ENCODE measurements at places on chromosomes 13 and 19. TPM values are rescaled to one million over a fixed set of nuclear protein-coding genes. Genes with fewer than 3 reads are reported as not detected.

GRCh38 chr13:36884235-36884634 lies 35.8 kb downstream of the SMAD9 start:
- H3K27me3 ChIP-seq = no peaks in the 10 kb centered on the region
- H3K4me1 ChIP-seq = peaks cover 16% of the 10 kb centered on the region
- H3K36me3 ChIP-seq = no peaks in the 10 kb centered on the region
- no peak for DNase-seq

RFC3 gene
- total RNA-seq = 30.8 TPM

- DNase-seq = no peak
- H3K27me3 ChIP-seq = no peaks in the 10 kb centered on the region
- H3K27ac ChIP-seq = no peak overlapping the region
- H3K4me1 ChIP-seq = no peaks in the 10 kb centered on the region
- H3K36me3 ChIP-seq = no peaks in the 10 kb centered on the region
- H3K4me3 ChIP-seq = no peak overlapping the region
Measured at GRCh38 chr19:42097461-42097860, 21.5 kb downstream of the ZNF574 start.

DNA sequence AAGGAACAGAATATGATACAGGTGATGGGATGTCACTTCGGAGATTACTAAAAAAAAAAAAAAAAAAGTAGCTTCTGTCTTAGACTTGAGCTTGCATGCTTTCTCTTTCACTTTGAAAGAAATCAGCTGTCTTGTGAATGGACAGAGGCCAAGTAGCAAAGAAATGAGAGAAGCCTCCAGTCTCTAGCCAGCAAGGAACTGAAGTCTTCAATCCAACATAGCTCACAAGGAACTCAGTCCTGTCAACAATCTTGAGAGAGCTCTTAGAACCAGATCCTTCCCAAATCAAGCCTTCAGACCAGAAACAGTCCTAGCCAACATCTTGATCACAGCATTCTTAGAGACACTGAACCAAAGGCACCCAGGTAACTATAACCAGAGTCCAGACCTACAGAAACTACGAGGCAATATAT lies 7.7 kb downstream of the N4BP2L2 start:
- H3K27me3 ChIP-seq = no peaks in the 10 kb centered on the region
- peaks cover 17% of the 10 kb centered on the region for H3K36me3 ChIP-seq
- peaks cover 23% of the 10 kb centered on the region for H3K4me1 ChIP-seq
- no peak for DNase-seq
- H3K4me3 ChIP-seq = no peak overlapping the region

Data from Calu3 (cell line).